ENCODE measurements at places on chromosomes 12 and 14. TPM values are rescaled to one million over a fixed set of nuclear protein-coding genes. Genes with fewer than 3 reads are reported as not detected.

- DNase-seq: no peak
Measured at GRCh38 chr12:53849656-53850055, 89.0 kb upstream of the HOXC13 start.

The POTEG gene
- total RNA-seq: not detected

The TGFB3 gene
- total RNA-seq: 9.6 TPM

The LTBP2 gene
- total RNA-seq: 69.8 TPM

DNA sequence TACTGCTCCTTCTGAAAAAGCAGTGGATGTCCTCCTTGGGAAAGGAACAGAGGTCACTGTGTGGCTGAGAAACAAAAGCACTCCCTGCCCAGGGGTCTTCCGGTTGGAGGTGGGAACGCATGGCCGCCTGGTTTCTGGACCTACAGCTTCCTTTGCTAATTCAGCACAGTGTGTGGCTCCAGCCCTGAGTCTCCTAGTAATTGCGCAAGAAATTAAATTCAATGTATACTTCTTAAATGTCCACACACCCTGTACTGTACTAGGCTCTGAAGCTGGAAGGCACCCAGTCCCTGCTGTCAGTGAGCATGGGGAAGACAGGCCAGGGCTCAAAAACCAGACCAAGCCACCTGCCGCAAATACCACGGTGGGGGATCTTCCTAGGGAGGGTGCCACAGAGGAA lies 13.4 kb downstream of the SLC24A4 start:
- no peak for DNase-seq

The TEX22 gene
- total RNA-seq: 2.9 TPM

DNA sequence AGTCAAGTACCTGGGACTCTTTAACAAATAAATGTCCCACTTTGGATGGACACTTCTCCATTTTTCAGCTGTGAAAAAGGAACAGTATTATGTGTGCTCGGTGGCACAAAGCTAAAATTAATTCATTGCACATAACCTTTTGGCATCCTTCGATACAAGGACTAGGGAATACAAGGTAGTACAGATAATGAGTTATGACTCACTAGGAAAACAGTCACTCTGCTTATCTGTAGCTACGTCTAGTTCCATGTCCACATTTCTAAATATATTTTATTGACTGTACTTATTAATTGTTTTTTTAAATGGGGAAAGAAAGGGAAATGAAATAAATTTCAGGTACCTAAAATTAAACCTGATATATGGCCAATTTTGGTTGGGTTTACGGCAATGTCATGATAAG lies 35.2 kb upstream of the RIC8B start:
- DNase-seq: no peak

- DNase-seq: no peak
Measured at GRCh38 chr14:65854215-65854614, 441.7 kb downstream of the FUT8 start.

- no peak for DNase-seq
Measured at GRCh38 chr12:19761463-19761862, 322.2 kb downstream of the AEBP2 start.

The NPAS3 gene
- 0.23 TPM for total RNA-seq

The ABCC9 gene
- 0.03 TPM for total RNA-seq

DNA sequence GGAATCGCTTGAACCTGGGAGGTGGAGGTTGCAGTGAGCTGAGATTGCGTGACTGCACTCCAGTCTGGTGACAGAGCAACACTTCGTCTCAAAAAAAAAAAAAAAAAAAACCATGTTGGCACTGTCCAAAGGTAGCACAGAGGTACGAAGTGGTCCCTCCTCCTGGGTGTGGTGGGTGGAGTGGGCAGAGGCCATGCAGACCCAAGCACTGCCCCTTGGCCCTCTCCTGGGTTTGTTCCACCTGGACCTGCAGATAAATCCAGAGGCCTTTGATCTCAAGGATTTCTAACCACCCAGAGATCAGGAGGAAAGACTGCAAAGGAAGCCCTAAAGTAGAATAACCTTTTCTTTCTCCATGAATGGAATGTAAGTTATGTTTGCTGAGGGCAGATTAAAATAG lies 8.7 kb upstream of the GALNT6 start:
- DNase-seq: no peak

DNA sequence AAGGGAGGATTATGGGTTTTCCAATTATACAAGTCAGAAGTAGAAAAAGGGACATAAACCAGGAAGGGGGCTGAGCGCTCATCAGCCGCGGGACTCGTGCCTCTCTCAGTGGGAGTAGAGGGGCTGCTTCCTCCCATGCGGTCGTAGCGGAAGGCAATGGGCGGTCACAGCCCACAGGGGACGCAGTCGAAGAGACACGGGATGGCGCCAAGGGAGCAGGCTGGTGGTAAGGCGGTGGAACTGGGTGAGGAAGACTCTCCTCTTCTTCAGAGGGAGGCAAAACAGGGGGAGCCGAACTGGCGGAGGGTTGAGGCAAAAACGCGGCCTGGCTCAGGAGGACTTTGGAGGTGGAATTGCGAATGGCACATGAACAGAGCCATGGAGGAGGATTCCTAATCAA lies 677.7 kb downstream of the TMEM121 start:
- DNase-seq: no peak

DNA sequence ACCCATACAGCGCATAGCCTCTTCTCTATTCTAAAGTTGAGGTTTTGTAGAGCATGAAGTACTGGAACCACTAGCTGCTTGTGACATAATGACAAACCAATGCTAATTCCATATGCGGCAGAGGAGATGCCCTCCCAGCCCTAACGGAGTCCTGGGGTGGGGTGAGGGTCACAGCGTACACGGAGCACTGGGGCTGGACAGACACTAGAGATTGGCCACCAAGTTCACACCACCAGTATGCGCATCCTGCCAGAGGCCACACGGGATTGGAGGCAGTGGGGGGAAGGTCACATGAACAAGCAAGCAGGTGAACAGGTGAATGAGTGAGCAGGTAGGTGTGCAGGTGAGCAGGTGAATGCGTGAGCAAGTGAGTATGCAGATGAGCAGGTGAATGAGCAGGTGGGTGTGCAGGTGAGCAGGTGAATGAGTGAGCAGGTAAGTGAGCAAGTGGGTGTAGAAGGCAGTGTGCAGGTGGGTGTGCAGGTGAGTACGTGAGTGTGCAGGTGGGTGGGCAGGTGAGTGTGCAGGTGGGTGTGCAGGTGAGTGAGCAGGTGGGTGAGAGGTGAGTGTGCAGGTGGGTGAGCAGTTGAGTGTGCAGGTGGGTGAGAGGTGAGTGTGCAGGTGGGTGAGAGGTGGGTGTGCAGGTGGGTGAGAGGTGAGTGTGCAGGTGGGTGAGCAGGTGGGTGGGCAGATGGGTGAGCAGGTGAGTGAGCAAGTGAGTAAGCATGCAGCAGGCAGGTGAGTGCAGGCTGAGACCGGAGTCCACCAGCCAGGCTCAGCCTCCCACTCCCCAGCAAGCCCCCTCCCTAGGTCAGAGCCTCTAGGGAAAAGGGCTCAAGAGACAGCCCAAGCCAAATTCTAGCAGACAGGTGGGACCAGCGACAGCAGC lies 52.7 kb downstream of the CCDC85C start:
- no peak for DNase-seq

The TSPAN8 gene
- 4.2 TPM for total RNA-seq

GRCh38 chr12:94167756-94168416 lies 19.5 kb downstream of the PLXNC1 start:
- no peak for DNase-seq

DNA sequence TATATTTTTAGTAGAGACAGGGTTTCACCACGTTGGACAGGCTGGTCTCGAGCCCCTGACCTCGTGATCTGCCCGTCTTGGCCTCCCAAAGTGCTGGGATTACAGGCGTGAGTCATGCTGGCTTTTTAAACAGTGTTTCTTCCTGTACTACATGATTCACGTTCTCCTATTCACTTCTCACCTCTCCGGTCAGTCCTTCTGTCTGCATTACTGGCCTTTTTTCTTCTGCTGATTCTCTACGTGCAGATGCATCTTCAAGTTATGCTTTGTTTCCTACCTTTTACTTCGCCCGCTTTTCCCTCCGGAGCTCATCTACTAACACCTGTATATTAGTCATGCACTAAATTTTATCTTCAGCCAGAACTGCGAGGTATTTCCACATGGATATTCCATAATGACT lies 296.2 kb upstream of the FLRT2 start:
- DNase-seq: peak; percentile 82

DNA sequence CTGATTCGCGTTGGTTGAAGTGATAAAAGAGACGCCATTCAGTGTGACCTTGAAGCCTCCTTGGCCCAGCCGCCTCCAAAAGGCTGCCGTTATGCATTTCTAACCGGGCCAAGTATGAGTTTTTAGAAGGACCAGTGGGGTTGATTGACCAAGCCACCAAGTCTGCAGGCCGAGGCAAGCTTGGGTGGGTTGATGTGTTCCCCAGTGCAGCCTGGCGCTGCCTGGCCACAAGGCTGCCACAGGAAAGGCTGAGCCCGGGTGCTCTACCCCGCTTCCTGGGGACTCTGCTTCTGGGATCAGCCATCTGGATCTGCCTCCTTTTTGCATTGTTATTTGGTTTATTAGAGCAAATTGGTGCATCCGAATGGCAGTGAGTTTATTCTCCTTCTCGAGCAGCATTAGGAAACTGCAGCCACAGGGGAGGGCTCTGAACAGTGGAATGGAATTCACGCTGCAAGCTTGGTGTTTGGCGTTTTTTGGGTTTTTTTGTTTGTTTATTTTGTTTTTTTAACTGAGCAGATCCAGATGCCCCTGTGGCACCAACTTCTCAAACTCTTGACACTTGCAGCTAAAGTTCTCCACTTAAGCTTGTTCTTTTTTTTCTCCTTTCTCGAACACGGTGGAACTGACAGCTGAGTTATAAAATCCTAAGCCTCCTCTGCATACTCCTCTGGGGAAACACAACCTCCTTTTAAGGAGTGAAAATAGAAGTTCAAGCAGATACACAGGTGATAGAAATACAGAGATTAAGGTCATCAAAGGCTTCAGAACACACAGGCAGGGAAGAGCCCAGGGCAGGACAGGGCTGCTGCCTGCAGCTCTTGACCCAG lies 145.4 kb upstream of the FKBP4 start:
- no peak for DNase-seq

The RASSF9 gene
- 0.33 TPM for total RNA-seq

- DNase-seq: no peak
Measured at GRCh38 chr14:64563696-64564095, 13.9 kb downstream of the PPP1R36 start.

GRCh38 chr14:65092349-65092748 lies 10.0 kb downstream of the MAX start:
- DNase-seq: no peak

DNA sequence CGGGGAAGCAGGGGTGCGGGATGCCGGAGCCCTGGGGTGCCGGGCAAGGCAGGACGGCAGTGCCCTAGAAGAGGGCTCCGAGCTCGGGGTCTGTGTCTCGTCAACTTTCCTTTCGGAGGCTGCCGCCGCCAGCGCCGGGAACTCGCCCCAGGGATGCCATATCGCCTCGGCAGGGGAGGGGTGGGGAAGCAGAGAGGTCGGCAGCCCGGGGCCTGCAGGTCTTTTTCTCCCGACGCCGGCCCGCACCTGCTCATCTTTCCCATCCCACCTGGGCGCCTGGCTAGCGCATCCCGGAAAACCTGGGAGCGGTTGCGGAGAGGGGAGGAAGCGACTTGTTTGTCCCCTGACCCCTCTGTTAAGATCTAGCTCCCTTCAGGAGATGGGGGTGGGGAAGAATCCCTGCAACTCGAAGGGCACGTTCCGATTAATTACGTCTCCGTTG lies 547 bp downstream of the CNTN1 start:
- no peak for DNase-seq

- DNase-seq: no peak
Measured at GRCh38 chr12:91706466-91706865, 439.2 kb downstream of the BTG1 start.

The PTHLH gene
- 2.2 TPM for total RNA-seq

- no peak for DNase-seq
Measured at GRCh38 chr12:13942826-13943225, 38.6 kb downstream of the GRIN2B start.

- DNase-seq: no peak
Measured at GRCh38 chr14:64407329-64407728, 19.2 kb downstream of the MTHFD1 start.

The KLRF1 gene
- 1.1 TPM for total RNA-seq
